ENCODE measurements at places on chromosomes 1 and 21.

DNA sequence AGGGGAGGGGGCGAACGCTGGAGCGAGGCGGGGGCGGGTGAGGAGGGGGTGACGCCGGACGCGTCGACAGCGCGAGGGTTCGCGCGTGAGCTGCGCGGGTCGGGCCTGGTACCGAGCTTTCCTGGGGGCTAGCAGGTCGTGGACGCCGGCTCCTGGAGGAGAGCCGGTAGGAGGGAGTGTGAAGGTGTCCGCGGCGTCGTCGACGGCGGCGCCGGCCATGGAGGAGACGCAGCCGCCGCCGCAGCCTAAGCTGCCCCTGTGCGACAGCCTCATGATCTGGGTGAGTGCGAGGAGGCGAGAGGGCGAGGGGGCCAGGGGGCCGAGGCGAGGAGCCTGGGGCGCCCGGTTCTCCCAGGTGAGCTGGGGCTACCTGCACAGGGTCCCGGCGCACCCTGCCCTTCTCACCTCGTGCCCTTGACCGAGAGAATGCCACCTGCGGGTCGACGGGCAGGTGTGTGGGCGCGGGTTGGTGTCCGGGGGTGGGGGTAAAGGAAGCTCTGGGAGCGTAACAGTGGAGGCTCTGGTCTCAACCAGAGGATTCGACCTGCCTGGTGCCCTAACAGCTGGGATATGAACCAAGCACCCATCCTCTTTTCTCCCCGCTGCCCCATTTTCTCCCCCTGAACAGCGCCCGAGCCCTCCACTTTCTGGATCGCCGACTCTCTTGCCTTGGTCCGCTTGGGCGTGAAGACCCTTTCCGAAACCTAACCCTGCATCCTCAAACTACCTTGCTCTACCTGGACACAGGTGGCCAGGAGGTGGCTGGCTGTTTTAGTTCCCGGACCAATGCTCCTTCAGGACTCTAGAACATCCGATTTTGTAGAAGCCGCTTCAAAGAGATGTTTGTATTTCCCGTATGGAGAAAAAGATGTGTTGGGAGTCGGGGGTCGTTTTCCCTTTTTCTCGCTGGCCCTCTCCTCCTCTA, at the start of gene HOOK1:
TSS of gene HOOK1 (plus strand) at position 49 of the 925 bp plus-strand sequence. CDS start at position 218, 169 bp downstream.
- no peak for DNase-seq

- DNase-seq: no peak
Observed at GRCh38 chr1:17948594-17948993, 159.0 kb upstream of the IGSF21 start.

- no peak for DNase-seq
Observed at GRCh38 chr1:246035060-246035541, 472.0 kb downstream of the SMYD3 start.

GRCh38 chr1:199716729-199717128, 310.8 kb upstream of the NR5A2 start:
- DNase-seq: no peak

- DNase-seq: peak; percentile 1
Observed at GRCh38 chr1:211382182-211382713, 55.6 kb downstream of the TRAF5 start.

DNA sequence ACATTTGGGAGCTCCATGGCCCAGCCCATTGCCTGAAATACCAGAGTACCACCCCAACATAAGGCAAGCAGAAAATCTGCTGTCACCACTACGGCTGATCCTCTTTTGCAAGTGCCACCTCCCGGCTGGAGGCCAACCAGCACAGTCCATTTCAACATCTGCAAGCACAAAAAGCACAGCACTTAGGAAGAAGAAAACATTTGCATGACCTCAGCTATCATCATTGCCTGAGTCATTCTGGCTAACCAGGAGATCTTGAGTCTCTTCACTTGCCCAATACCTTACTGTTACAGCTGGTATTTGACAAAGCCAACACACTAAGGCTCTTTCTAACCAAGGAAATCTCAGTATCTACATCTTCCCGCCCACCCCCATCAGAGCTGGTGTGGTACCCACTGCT, 55.9 kb downstream of the NEK7 start:
- no peak for DNase-seq

- DNase-seq: peak; percentile 54
Observed at GRCh38 chr1:154478639-154479038, 23.4 kb upstream of the TDRD10 start.

GRCh38 chr1:103327054-103327719, 198.3 kb upstream of the RNPC3 start:
- DNase-seq: no peak

- no peak for DNase-seq
Observed at GRCh38 chr1:170318736-170319135, 173.0 kb downstream of the NTMT2 start.
